ENCODE measurements at places on chromosomes 12 and 14.

DNA sequence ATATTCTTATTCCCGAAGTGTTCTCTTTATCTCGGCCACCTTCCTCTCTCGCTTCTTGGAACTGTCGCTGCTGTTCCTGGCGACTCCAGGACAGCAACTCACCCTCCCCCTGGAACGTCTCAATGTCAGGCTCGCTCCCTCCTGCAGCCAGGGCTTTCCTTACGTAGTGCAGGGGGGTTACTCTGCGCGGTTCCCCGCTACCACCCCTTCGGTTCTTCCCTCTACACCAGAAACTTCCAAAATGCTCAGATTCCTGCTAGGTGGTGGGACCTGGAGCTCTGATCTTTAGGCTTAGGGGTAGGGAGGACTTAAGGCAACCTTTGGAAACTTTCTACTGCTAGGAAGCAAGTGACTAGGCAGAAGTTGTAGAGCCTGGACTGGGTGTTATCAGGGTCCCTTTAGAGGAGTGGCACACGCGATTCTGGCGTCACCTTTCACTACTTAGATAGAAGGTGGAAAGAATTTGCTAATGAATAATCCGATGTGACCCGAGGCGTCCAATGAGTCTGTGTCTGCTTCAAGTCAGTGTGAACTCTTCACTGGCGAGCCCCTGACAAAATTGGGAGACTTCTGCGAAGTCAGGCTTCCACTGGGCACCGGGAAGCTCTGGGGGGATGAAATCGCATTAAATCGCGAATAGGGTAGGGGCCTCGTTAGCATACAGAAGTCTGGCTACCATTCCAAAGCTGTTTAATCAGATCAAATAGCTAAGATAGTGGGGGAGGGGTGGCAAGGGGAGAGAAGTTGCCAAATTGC, 900 bp upstream of the DPF3 start:
- DNase-seq: no peak

DNA sequence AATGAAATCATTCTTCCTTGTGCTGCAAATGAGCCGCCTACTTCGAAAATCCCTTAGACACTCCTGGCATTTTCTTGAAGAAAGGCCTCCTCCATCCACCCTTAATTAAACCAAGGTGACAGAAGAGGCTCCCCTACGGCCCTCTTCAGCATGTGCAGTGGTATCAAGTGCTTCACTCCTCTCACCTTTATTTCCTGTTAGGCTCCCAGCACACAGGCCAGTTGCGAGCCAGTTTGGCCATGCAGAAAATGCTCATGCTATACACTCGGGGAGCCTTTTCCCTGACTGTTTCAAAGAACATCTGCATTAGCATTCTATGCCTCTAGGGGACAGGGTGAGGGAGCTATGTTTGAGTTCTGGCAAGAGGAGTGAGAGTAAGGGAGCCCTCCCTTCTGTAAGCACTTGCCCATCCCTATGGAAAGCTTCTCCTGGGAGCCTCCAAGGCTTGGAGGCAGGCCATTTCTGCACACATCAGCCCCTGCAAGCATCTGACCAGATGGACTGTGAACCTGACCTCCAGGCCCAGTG, 291.5 kb downstream of the RPS29 start:
- no peak for DNase-seq

DNA sequence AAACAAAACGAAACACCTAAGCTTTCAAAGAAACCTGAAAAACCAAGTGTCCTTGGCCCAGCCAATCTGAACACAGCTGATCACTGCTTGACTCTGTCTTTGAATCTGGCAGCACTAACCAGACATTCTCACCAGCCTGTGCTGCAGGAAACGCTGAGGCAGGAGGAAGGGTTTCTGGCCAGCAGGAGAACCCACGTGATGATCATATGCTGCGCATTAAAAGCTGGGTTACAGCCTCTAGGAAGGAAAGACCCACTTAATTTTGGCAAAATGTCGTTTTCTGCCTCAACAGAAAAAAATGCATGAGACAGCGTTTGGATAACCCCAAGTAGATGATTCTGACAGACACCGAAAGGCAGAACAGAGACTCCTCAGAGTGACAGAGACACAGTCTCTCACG, 9.8 kb downstream of the APPL2 start:
- DNase-seq: peak; percentile 98

DNA sequence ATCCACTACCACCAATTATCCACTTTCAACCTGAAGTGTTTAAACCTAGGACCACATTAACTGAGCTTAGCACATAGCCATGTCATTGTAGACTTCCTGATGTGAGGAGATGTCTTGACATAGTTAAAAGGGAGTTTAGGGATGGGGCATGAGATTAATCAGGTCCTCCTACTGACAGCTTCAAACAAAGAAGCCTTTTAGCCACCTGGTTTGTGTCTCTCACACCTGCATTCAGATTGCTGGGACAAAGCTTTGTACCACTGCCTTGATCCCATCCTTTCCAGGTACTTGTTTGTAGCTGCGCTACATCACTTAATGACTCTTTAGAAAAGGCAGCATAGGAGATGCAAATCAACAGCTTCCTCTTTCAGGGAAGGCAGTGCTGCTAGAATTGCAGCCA, 340.7 kb upstream of the DDHD1 start:
- DNase-seq: no peak

DNA sequence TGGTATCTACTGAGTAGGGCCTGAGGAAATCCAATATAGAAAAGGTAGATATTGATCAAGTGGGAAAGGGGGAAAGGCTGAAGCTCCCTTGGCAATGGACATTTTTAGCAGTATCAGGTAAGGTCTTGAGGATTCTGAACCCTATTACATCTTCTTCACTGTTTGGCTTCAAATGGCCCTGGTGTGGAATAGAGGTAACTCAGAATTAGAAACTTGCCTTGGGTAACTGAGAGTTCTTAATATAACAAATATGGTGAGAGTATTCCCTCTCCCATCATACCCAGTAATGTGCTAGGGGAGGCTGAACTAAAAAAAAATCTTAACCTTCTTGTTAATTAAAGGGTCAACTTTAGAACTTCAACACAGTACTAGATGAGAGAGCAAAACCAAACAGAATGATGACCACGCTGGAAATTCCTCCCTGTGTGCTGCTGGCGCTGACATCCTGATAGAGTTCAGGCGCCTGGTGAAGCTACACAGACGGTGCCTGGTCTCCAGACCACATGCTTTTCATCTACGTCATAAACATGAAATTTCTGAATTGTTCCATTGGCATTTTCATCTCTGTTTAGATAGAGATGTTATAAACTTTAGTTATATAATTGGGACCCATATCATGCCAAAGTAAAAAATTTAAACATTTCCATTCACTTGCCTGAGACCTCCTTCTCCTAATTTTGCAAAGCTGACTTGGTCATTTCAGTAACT, 128.3 kb downstream of the AKAP6 start:
- DNase-seq: no peak

GRCh38 chr14:93285044-93285443, 47.8 kb downstream of the BTBD7 start:
- peak; percentile 18 for DNase-seq

- DNase-seq: no peak
Observed at GRCh38 chr12:1913377-1914113, 4.9 kb downstream of the CACNA2D4 start.

Measured in stromal cell of bone marrow (primary cell).